Psoas muscle (tissue), 8 donors: ENCODE measurements at places on chromosomes 3 and 15. TPM values are rescaled to one million over a fixed set of nuclear protein-coding genes. Genes with fewer than 3 reads are reported as not detected.

DNA sequence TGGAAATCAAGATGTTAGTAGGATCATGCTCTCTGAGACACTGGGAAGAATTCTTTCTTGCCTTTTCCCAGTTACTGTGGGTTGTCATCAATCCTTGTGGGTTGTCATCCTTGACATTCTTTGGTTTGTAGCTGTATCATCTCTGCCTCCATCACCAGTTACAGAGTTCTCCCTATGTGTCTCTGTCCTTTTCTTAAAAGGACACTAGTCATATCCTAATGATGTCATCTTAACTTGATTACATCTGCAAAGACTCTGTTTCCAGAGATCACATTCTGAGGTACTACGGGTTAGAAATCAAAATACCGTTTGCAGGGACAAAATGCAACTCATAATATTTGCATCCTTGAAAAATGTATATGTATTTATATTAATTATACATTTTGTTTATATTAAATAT, 500.4 kb downstream of the ZBBX start:
- DNase-seq = no peak

DNA sequence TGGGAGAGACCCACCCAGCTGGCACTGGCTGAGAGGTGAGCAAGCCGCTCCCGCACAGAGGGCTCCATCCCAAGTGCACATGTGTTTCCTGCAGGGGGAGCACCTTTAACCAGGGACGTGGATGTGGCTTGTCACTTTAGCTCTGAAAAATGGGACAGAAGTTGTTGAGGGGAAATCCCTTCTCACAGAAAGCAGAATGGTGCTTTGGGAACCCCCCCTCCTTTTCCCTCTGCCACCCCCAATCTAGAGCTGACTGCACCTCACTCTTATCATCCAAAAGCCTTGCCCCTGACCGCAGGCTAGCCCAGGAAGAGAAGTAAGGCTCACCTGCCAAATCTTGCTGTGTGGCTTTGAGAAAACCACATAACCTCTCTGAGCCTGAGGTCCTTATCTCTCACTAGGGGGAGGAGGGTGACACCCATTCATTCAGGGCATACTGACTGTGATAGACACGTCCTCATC, 77.9 kb downstream of the RPN1 start:
- DNase-seq = no peak

DNA sequence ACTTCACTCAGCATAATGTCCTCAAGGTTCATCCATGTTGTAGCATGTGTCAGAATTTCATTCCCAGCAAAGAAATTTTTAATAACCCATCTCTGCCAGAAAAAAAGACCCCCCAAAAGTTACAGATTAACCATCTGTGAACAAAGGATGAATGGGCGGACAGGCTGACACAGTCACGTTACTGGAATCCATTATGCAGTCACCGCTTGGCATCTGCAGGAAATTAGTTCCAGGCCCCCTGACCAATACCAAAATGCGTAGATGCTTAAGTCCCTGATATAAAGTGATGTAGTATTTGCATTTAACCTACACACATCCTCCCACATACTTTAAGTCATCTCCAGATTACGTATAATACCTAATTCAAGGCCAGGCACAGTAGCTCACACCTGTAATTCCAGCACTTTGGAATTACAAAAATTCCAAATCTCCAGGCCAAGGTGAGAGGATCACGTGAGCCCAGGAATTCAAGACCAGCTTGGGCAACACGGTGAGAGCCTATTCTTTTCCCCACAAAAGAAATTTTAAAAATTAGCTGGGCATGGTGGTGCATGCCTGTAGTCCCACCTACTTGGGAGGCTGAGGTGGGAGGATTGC, 1.5 kb upstream of the SLC12A8 start:
- no peak for DNase-seq

ACVR2B gene
- 5.3 TPM for total RNA-seq

TMEM158 gene
- total RNA-seq = 1.6 TPM
